ENCODE measurements at places on chromosomes 16 and 17. TPM values are rescaled to one million over a fixed set of nuclear protein-coding genes. Genes with fewer than 3 reads are reported as not detected.

GRCh38 chr16:68091380-68092261 lies 6.5 kb downstream of the NFATC3 start:
- H3K27me3 ChIP-seq, result no peaks in the 10 kb centered on the region
- DNase-seq, result no peak
- peak overlapping the region; percentile 49 for H3K4me3 ChIP-seq
- peaks cover 74% of the 10 kb centered on the region for H3K4me1 ChIP-seq

DNA sequence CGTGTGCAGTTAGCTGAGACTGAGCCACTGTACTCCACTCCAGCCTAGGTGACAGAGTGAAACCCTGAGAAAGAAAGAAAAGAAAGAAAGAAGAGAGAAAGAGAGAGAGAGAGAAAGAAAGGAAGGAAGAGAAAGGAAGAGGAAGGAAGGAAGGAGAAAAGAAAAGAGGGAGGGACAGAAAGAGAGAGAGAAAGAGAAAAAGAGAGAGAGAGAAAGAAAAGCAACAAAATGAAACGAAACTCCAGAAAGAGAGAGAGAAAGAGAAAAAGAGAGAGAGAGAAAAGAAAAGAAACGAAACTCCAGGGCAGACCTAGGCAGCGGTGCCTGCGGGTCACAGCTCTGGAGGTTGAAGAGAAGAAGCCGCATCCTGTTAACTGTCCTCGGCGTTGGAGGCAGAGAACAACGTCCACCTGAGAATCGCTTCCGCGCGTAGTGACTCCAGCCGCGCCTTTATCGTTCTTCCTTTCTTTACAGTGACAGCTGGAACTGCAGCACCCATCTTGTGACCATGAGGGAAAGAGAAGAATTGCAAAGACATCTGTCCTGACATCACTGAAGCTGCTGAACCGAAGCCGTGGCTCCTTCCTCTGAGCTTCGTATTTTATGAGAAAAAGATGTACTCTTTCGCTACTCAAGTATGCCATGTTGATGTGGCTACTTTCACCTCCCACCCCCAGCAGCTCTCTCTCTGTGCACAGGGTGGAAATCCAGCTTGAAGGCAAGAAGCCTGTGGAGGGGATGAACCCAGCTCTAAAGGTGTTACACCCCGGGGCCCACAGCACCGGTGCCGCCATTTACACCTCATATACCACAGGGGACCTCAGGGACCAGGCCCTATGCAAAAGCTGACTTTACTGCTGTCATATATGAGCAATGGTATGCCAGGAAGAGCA lies 56.9 kb upstream of the DOC2B start:
- H3K4me3 ChIP-seq, result no peak overlapping the region
- H3K27me3 ChIP-seq, result no peaks in the 10 kb centered on the region
- H3K4me1 ChIP-seq, result no peaks in the 10 kb centered on the region

The ESRP2 gene
- total RNA-seq, result not detected

DNA sequence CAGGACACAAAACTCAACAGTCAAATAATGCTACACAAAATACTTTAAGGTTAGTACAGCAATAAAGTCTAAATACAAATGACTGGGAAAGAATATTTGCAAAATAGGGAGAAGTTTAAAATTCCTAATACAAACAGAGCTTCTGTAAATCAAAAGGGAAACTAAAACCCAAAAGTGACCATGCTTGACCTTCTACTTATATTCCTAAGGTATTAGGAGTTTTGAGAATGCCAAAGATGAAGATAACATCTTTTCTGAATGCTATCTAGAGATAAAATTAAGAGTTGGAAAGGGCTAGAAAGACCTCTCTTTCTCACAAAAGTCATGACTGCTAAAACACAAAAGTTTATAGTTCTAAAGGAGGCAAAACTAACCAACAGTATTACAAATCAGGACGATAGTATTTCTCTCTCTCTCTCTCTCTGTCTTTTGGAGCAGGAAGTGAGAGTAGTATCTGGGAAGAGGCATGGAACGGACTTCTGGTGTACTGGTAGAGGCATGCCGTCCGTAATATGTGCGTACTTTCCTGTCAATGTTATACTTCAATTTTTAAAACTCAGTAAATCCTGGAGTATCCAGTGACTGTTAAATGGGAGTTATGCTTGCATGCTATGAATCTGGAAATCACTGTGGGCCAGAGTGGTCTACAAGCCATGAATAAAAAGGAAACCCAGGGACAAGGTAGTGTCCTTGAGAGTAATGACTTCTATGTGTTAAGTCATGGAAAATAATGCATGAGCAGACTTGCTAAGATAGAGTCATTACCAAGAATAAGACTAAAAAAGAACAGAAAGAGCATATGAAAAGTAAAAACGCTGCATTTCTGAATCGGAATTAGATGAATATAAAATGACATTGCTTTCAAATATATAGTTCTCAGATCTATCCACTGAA lies 49.7 kb upstream of the ANKFY1 start:
- peaks cover 39% of the 10 kb centered on the region for H3K4me1 ChIP-seq
- no peaks in the 10 kb centered on the region for H3K27me3 ChIP-seq
- no peak for DNase-seq
- H3K27ac ChIP-seq, result peak overlapping the region; percentile 0

- H3K36me3 ChIP-seq, result peaks cover 24% of the 10 kb centered on the region
- peak; percentile 19 for DNase-seq
- H3K27me3 ChIP-seq, result no peaks in the 10 kb centered on the region
- H3K4me3 ChIP-seq, result peak overlapping the region; percentile 87
- H3K27ac ChIP-seq, result peak overlapping the region; percentile 92
- H3K4me1 ChIP-seq, result peaks cover 63% of the 10 kb centered on the region
These were observed 43.0 kb downstream of the MYO18A start for GRCh38 chr17:29136998-29137730.

DNA sequence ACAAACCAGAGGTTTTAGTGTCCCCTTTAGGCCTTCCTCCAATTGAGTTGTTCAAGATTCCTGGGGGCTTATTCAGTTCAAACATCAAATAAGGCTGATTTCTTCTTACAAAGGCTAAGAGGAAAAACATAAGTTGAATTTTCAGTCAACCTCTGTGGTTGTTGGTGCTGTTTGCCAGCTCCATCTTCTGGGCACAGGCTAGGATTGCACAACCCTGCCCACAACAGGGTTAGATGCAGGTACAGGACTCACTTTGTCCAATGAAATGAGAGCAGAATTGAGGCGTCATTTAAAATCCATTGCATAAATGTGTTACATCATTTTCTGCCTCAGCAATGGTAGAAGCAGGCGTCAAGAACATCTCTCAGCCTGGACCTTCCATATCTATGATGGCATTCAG lies 173.3 kb downstream of the PMP22 start:
- no peaks in the 10 kb centered on the region for H3K36me3 ChIP-seq
- H3K27me3 ChIP-seq, result peaks cover 2% of the 10 kb centered on the region
- no peak overlapping the region for H3K4me3 ChIP-seq
- H3K27ac ChIP-seq, result no peak overlapping the region
- H3K4me1 ChIP-seq, result no peaks in the 10 kb centered on the region
- no peak for DNase-seq

- peaks cover 4% of the 10 kb centered on the region for H3K27me3 ChIP-seq
- peak overlapping the region; percentile 100 for H3K4me3 ChIP-seq
- peak overlapping the region; percentile 86 for H3K27ac ChIP-seq
- H3K36me3 ChIP-seq, result peaks cover 7% of the 10 kb centered on the region
- peaks cover 25% of the 10 kb centered on the region for H3K4me1 ChIP-seq
These were observed 89.6 kb downstream of the CDC27 start for GRCh38 chr17:47099451-47099986.

GRCh38 chr16:70746708-70747424 lies 54.1 kb downstream of the VAC14 start:
- H3K4me1 ChIP-seq, result peaks cover 75% of the 10 kb centered on the region
- H3K27me3 ChIP-seq, result no peaks in the 10 kb centered on the region
- H3K36me3 ChIP-seq, result peaks cover 37% of the 10 kb centered on the region
- peak overlapping the region; percentile 15 for H3K4me3 ChIP-seq

DNA sequence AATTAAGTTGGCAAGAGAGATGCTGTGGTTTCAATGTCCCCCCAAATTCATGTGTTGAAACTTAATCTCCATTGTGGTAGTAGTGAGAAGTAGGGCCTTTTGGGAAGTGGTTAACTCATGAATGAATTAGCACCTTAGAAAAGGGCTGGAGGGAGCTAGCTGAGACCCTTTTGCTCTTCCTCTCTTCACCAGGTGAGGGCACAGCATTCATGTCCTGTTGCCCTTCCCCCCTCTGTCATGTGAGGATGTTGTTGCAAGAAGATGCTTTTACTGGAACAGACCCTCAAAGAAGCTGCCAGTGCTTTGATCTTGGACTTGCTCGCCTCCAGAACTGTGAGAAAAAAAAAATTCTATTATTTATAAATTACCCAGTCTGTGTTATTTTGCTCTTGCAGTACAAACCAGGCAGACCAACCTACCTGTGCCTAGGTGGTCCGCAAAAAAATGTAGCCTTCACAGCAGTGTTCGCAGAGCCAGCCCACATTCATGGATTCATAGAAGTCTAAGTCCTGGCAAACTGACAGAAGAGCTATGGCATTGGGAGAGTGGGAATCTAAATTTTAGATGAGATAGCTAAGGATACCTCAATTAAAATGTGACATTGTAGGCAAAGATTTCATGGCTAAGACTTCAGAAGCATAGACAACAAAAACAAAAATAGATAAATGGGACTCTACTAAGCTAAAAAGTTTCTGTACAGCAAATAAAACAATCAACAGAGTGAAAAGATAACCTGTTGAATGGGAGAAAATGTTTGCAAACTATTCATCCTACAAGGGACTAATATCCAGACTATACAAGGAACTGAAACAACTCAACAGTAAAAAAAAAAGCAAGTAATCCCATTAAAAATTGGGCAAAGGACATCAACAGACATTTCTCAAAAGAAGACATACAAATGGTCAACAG lies 32.0 kb upstream of the ABCA5 start:
- no peak overlapping the region for H3K27ac ChIP-seq
- H3K27me3 ChIP-seq, result peaks cover 11% of the 10 kb centered on the region
- no peaks in the 10 kb centered on the region for H3K4me1 ChIP-seq
- no peaks in the 10 kb centered on the region for H3K36me3 ChIP-seq
- H3K4me3 ChIP-seq, result no peak overlapping the region

The CCL16 gene
- not detected for total RNA-seq

- no peak for DNase-seq
- H3K27me3 ChIP-seq, result peaks cover 28% of the 10 kb centered on the region
- no peak overlapping the region for H3K27ac ChIP-seq
- H3K36me3 ChIP-seq, result no peaks in the 10 kb centered on the region
These were observed 2.9 kb upstream of the DEF8 start for GRCh38 chr16:89945654-89946053.

The SARM1 gene
- 20.4 TPM for total RNA-seq

The KRTAP9-8 gene
- total RNA-seq, result not detected

The TAT gene
- total RNA-seq, result not detected

DNA sequence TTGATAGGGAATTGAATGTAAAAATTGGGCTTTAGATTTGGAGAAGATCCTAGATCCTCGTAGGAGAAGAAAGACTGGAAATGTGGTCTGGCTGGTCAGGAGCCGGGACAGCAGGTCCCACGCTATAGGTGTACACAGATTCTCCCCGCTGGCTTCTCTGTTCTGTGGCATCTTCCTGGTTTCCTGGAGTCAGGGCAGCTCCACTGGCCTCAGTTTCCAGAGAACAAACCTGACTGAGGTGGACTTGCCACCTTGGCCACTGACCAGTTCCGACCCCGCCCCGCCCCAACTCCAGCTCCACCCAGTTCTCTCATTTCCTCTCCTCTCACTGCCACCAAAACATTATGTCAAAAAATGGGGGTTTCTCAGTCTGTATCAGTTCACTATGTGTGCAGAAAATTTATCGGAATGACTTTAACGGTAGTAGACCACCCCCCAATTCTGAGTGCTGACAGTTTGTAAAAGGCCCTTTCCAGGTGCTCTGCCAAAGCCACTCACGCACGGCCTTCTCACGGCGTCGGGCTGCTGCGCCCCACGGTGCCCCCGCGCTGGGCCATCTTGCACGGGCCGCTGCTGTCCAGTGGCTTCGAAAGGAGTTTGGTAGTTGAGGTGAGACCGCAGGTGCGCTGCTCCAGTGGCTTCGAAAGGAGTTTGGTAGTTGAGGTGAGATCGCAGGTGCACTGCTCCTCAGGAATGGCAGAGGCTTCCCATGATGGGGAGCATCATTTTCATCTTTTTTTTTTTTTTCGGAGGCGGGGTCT lies 161.4 kb upstream of the CHMP6 start:
- no peak for DNase-seq
- peak overlapping the region; percentile 67 for H3K27ac ChIP-seq
- peaks cover 84% of the 10 kb centered on the region for H3K4me1 ChIP-seq

DNA sequence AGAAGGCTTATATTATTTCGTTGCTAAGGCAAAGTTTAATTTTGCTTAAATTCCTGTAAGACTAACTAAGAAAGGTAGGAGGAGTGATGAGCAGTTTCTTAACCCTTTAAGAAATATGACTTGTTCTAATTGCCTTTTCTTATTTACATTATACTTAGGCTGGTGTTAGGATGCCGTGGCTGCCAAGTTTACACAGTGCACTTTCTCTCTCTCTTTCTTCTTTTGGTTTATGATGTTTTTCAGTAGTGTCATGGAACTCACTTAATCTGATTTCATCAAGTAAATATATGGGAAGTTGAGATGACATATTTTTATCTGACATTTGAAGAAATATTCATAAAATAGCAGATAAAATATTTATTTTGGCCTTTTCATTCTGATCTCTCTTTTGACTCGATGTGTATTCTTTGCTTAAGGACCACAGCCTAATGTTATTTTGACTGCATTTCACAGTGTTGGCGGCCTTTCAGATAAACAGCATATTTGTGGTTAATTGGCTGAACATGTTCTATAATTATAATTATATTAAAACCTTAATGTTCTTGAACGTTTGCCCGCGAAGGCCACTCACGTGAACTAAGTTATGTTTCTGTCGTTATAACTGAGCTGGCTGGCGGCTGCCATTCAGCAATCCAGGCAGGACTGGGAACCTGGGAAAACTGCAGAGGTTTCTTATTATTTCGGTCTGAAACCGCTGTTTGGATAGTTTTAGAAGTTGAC lies 191.6 kb downstream of the WWOX start:
- no peak overlapping the region for H3K4me3 ChIP-seq
- no peak overlapping the region for H3K27ac ChIP-seq
- no peaks in the 10 kb centered on the region for H3K36me3 ChIP-seq
- H3K27me3 ChIP-seq, result no peaks in the 10 kb centered on the region

- no peak for DNase-seq
- H3K4me3 ChIP-seq, result no peak overlapping the region
- H3K4me1 ChIP-seq, result no peaks in the 10 kb centered on the region
- no peaks in the 10 kb centered on the region for H3K27me3 ChIP-seq
These were observed 223.9 kb downstream of the WWOX start for GRCh38 chr16:78323315-78323714.

DNA sequence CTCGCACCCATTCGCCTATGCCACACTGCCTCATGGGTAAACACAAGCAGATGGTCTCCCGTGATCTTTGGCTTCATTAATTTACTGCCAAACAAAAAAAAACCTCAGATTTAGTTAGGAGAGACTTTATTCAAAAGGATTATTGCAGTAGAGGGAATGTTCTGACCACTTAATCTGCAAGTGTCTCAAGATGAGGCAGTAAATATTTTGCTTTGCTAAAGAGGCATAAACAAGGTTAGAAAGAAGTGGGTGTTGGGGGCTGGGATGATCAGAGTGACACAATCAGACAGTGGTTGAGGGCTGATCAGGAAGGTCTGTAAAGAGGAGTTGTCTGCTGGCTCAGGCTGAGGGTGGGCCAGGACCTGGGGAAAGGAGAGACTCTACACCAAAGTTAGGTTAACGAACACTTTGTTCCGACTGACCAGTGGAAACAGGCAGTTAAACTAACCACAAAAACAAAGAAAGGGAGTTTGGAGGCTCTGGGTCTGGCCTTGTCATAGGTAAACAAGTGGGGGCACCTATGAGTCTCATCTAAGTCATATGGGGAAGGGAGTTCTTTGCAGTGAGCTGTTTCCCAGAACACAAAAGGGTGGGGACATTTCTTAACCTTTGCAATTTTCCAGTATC lies 28.5 kb downstream of the HSD17B2 start:
- H3K27me3 ChIP-seq, result peaks cover 6% of the 10 kb centered on the region
- no peak overlapping the region for H3K27ac ChIP-seq
- H3K4me1 ChIP-seq, result no peaks in the 10 kb centered on the region
- H3K36me3 ChIP-seq, result no peaks in the 10 kb centered on the region
- no peak for DNase-seq
- H3K4me3 ChIP-seq, result no peak overlapping the region
